Retinal pigment epithelial cell (primary cell): ENCODE measurements at places on chromosomes 2 and 18.

DNA sequence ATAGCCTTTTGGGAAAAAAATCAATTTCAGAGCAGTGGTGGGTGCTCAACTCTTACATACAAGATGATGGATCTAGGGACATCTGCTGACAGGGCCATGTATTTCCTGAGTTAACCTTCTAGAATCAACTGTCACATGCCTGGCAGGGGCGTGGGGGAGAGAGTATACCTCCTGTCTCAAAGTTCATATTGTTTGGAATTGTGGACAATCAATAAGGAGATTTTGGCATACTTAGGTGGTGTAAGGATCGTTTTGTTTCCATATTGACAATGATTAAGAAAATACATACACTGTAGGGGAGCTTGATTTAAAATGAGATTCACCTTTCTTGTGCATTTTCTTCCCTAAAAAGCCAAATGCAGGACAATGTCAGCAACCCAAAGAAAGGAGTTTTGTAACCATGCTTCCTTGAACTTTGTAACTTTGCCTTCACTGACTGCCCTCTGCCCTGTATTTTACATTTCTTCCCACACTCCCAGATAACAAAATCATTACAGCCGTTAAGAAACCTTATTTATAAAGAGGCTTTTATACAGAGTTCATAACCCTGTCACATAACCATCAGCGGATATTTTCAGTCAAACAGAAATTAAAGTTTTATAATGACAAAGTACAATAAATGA, 88.4 kb downstream of the MEP1B start:
- DNase-seq: no peak

DNA sequence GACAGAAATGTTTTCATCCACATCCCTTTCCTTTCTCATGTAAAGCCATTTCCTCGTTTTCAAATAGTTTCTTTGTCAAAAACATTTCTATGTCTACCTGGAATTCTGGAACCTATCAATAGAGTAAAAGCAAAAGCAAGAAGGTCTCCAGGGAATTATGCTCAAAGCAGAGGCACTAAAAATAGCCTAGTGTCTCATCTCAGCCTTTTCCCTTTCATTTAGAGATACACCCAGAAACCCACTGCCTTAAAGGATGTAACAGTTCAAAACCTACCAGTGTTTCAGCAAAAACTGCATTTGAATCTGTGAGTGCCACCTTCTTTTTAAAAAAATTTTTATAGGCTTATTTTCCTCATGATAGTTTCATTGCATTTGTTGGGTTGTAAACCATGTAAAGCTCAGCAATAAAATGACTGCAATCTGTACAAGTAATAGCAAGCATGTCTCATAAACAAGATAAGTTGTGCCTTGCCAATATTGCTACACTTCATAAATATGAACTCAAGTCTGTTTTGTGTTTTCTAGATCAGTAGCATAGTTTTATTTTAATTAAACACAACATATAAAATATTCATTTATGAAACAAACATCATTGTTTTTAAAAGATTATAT, 927.3 kb upstream of the ACVR2A start:
- no peak for DNase-seq

- DNase-seq: no peak
Observed at GRCh38 chr2:75716406-75716805, 5.7 kb upstream of the GCFC2 start.

GRCh38 chr2:194545978-194546377, 1111.0 kb upstream of the SLC39A10 start:
- no peak for DNase-seq

DNA sequence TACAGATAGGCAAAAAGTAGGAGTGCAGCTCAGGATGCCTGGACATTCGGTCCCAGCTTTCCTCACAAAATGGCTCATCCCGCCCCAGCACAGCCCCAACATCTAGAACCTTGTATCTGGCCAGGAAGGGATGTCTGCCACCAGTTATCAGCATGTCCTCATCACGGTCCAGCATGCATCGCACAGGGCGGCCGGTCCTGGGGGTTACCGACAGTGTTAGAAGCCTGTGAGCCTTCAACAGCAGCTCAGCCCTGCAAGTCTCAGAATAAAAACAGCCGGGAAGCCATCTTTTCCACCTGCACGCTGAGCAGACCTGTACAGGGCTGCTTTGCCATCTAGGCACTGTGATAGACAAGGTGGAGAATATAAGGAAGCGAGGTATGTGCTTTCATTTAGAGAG, 49.2 kb downstream of the XDH start:
- DNase-seq: no peak

- DNase-seq: no peak
Observed at GRCh38 chr2:30417253-30417652, 29.8 kb upstream of the LCLAT1 start.

- DNase-seq: no peak
Observed at GRCh38 chr2:120831891-120832290, 96.2 kb downstream of the GLI2 start.

- no peak for DNase-seq
Observed at GRCh38 chr2:236293241-236293810, 29.1 kb upstream of the ASB18 start.
